ENCODE measurements at places on chromosomes 1 and 21.

GRCh38 chr1:211579440-211580302 lies 710 bp upstream of the SLC30A1 start:
- peak; percentile 52 for DNase-seq

- DNase-seq, result peak; percentile 84
Measured at GRCh38 chr1:156746728-156747631, 4.5 kb downstream of the HDGF start.

- DNase-seq, result peak; percentile 86
Measured at GRCh38 chr1:38125837-38126520, 79.4 kb upstream of the POU3F1 start.

DNA sequence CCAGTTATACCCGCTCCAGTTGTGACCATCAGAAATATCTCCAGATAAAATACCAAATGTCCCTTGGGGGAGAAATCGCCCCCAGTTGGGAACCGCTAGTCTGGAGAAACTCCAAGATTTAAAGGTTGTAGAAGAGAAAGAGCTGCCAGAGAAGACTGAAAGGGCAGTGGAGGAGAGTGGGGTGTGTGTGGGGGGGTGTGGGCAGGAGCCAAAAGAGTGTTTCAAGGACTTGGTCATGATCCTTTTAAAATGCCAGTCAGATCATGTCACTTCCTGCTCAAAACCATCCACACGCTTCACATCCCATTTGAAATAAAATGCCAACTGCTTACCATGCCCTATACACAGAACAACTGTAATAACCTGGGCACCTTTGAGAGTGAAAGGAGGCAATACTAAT lies 3.4 kb upstream of the HEYL start:
- DNase-seq, result peak; percentile 32

GRCh38 chr1:101262630-101263348 lies 26.0 kb downstream of the S1PR1 start:
- no peak for DNase-seq

GRCh38 chr21:44774972-44775371 lies 26.6 kb downstream of the UBE2G2 start:
- DNase-seq, result no peak

DNA sequence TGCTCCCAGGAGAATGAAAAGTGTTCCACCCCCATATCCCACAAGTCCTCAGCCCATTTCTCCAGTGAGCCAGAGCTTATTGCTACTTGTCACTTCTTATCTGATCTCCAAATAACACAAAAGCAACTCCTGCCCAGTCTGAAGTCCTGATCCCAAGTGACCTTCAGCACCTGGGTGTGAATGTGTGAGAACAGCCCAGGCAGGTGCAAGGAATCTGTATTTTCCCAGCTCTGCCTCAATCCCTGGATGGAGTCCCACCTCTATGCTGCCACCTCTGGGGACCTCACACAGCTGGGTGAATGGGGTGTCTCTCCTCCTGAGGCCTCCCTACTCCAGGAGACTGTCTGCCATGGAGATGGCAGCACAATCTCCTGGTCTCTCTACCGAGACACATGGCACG lies 402.4 kb upstream of the PROX1 start:
- DNase-seq, result no peak

- no peak for DNase-seq
Measured at GRCh38 chr1:241976229-241976628, 18.7 kb downstream of the BECN2 start.

DNA sequence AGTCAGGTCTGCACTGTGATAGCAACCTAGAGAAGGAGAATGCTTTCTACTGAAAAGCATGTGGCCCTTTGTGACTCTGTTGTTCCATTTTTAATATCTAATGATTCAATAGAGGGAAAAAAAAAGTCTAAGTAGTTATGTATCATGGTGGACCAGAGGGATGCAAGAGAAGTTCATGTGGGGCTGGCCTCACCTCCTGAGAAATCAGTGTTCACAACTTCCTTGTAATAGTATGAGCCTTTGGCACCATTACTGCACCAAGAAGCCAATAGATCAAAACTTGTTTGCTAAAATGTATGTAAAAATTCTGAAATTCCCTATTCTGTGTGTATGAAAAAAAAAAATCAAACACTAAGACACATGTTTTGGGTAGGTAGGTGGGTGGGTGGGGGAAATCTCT lies 5.0 kb downstream of the ZBTB17 start:
- DNase-seq, result no peak

GRCh38 chr1:234613128-234613875 lies 3.3 kb upstream of the IRF2BP2 start:
- peak; percentile 60 for DNase-seq

GRCh38 chr1:32666901-32667566 lies 16.0 kb downstream of the RBBP4 start:
- DNase-seq, result no peak

DNA sequence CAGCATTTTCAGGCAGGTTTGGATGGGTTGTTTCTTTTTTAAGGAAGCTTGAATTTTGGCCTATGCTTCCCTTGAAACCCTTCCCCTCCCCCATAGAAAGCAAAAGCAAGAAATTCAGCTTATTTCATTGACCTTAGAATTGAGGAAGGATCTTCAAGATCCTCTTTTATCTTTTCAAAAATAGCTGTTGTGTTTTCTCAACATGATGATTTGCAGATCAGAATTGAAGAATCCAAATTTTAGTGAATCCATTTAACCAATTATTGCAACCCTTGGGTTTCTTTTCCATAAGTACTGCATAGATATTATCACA lies 73.7 kb downstream of the LRRC8C start:
- DNase-seq, result no peak

DNA sequence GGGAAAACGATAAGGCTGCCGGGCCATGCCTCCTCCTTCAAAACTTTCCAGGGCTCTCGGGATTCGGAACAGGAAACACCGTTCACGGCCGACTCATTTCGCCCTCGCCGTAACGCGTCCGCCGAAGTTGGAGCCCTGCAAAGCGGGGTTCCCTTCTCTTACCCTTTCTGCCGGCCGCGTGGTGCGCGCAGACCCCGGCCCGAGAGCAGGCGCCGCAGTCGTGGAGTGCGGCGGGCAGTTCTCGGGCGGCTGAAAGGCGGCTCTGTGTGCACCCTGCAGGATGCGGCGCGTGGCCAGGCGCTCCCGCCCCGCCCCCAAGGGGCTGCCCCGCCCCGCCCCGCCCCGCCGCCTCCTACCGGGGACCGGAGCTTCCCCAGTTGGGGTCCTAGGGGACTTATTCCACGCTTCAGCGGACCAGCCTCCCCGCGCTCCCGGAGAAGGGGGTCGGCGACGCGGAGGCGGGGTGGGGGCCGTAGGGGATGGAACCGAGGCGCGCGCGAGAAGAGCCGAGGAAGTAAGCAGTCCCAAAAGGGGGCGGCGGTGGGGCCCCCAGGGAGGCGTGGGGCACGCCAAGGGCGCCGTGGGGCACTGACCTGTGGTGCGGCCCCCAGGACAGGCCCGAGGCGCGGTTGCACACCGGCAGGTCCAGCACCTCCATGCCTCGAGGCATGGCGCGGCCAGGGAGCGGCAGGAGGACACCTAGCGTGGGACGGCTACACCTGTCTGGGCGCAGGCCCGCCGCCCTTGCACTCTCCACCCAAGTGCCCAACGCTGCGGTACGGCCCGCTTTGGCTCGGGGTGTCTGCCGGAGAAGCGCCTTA lies at the start of gene MCOLN2:
Gene MCOLN2 (minus strand): TSS at position 268 of the 821 bp plus-strand sequence. CDS start 241 bp downstream, at position 27.
- peak; percentile 21 for DNase-seq

GRCh38 chr21:42226626-42227025 lies 7.7 kb downstream of the ABCG1 start:
- DNase-seq, result no peak

- no peak for DNase-seq
Measured at GRCh38 chr1:24427545-24427862, 11.9 kb downstream of the NIPAL3 start.

GRCh38 chr1:119582801-119583200 lies 65.3 kb downstream of the ZNF697 start:
- peak; percentile 70 for DNase-seq

DNA sequence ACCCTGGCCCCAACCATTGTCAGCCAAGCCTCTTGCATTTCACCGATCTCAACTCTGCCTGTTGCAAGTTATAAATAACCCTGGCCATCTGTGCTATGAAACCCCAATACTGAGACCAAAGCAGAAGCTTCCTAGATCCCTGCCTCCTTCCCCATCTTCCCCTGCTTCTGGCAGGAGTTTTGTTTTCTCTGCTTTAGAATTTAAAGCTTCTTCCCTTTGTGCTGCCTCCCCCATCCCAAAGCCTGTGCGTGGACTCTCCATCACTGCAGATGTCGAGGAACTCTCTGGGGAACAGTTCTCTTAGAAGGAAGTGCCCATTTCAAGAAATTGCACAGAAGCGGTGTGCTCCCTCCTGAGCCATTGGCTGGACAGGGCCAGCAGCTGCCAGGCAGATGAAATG lies 17.4 kb upstream of the MYOG start:
- DNase-seq, result no peak

DNA sequence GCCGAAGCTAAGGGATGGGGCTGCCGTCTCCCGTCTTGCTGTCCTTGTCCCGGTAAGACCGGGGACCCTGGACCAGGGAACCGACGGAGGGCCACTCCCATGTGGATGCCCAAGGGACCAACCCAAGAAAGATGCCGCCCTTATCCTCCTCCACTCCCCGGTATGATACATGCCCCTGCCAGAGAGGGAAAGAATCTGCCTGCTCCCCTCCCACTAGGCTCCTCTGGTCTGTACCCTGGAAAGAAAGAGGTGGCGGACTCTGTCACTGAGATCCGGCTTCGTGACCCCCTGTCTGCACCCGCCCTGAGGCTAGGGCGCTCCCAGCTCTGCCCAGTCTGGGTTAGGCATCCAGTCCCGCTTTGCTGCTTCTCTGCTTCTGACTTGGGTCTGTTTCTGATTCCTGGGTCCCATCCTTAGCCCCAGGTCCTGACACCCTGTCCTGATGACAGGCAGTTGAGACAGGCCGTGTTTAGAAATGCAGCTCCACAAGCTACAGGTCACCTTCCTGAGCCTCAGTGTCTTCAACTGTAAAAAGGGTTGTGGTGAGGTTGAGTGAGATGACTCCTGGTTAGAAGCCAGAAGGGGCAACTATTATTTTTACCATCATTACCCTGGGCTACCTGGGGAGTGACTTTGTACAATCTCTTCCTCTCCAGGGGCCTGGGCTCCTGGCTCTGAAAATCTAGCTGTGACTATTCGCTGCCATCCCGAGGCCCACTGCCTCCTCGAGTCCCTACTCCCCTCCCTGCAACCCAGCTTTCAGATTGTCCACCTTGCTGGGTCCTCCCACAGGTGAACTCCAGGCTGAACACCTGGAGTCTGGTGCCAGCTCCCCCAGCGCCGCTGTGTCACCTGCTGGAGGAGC lies 3.7 kb downstream of the MATN1 start:
- peak; percentile 56 for DNase-seq

GRCh38 chr1:64974288-64974825 lies 8.0 kb upstream of the JAK1 start:
- no peak for DNase-seq

DNA sequence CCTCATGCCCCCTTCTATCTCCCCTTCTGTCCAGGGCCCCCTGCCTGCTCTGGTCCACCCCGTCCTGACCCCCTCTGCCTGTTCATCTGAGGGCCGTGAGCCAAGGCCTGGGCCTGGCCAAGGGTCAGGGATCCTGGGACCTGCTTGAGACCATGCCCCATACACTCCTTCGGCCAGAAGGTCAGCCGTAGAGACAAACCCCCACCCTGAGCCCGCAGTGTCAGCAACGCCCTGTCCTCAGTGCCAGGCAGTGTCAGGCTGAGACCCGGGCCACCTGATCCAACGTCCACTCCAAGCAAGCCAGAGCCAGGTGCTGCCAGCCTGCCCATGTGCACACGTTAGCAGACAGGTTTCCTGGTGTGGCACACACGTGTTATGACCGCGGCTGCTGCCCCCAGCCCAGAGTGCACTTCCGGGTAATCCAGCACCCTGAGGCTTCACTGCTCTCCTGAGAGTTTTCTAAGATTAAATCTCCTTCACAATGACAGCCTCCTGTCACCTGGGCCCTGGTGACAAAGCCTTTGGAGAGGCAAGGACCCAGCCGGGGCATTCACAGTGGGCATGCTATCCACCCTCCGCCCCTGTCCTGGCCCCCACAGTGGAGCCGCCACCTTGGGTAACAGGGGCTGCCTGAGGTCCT lies 10.1 kb upstream of the SAMD11 start:
- no peak for DNase-seq

DNA sequence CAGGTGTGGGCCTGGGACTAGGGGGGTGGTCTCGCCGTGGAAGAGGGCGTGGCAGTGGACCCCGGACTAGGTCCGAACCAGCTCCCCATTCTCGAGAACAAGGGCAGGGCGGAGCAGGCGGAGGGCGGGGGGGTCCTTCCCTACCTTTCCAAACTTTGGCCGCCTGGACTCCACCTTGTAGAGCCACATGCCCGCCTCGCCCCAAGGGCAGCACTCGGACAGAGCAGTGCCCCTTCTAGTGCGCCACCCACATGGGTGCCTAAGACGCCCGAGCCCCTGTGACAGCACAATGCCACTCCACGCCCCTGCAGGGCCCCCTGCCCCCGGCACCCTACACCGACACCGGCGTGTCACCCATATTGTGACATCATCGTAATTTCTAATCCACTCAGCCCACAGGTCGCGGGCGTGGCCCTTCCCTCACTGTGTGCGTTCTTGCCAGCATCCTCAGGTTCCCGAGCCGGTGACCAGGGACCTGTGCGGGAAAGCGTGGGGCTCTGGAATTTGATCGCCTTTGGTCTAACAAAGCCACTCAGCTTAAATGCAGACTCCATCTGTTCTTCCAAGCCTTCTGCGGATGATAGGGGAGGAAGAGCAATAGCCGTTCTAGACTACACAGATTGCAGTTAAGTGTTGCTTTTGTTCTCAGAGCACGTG lies 553 bp upstream of the STMN1 start:
- DNase-seq, result peak; percentile 18

GRCh38 chr21:35825370-35826353 lies 234.7 kb downstream of the SETD4 start:
- DNase-seq, result peak; percentile 23

GRCh38 chr1:224737353-224737727 lies 121.2 kb downstream of the CNIH3 start:
- DNase-seq, result no peak

DNA sequence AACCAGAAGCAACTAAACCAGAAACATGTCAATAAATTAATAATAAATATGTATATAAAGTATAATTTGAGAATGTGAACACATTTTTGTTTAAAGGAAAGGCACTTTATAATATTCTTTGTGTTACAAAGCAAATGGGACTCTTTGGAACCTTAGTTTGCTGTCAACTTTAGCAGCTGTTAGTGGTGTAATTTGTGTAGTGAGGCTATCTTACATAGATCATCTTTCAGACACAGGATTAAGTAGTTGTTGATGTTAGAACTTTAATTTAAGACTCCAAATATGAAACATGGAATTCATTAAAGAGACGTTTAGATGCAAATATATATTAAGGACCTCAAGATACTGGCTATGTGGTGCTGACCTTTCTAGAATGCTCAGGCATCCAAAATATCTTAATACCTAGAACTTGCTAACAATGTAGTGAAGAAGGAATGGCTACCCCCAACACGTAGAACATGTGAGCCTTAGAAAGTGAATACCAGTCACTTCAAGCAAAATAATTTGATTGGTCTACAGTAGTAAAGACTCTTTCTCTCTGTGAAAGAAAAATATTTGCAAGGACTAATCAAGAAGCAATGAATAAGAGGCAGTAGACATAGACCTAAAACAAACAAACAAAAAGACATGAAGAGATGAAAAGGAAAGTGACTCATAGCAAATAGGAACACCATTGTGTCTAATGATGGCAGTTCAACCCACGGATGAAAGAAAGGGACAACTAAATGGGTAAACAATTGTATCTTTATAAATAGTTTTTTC lies 811.4 kb downstream of the USP25 start:
- DNase-seq, result no peak

Data from epithelial cell of esophagus (primary cell).